CD8-positive, alpha-beta memory T cell (primary cell): ENCODE measurements at places on chromosomes 1 and 21.

GRCh38 chr1:240927821-240928220 is 315.9 kb upstream of the GREM2 start:
- no peak for DNase-seq

GRCh38 chr1:244010191-244010590 is 40.9 kb upstream of the ZBTB18 start:
- DNase-seq, result no peak

- no peak for DNase-seq
Measured at GRCh38 chr1:20840731-20841130, 53.6 kb upstream of the HP1BP3 start.

- no peak for DNase-seq
Measured at GRCh38 chr1:22778408-22778807, 67.8 kb downstream of the EPHB2 start.

- DNase-seq, result no peak
Measured at GRCh38 chr1:109242387-109242786, 7.0 kb upstream of the CELSR2 start.

DNA sequence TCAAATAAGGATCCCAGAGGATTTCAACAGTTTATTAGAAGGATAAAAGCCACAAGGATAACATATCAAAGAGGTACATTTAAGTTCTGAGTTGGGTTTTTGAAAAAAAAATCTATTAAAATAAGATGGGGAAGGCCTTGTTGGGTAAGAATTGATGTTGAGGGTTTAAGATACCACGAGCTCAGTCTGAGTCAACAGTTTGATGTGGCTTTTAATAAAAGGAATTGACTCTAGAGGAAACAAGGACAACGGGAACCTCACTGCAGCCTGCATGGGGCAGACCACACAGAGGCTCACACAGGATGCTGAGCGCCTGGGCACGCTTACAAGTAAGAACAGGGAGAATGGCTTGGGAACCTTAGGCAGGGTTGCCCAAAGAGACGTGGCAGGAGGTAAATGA is 107.5 kb downstream of the TIAM1 start:
- no peak for DNase-seq

- no peak for DNase-seq
Measured at GRCh38 chr1:201335174-201335870, 42.2 kb downstream of the TNNT2 start.

GRCh38 chr1:156356875-156357534 is 12.0 kb upstream of the RHBG start:
- DNase-seq, result peak; percentile 36
